ENCODE measurements at places on chromosomes 6 and 20.

DNA sequence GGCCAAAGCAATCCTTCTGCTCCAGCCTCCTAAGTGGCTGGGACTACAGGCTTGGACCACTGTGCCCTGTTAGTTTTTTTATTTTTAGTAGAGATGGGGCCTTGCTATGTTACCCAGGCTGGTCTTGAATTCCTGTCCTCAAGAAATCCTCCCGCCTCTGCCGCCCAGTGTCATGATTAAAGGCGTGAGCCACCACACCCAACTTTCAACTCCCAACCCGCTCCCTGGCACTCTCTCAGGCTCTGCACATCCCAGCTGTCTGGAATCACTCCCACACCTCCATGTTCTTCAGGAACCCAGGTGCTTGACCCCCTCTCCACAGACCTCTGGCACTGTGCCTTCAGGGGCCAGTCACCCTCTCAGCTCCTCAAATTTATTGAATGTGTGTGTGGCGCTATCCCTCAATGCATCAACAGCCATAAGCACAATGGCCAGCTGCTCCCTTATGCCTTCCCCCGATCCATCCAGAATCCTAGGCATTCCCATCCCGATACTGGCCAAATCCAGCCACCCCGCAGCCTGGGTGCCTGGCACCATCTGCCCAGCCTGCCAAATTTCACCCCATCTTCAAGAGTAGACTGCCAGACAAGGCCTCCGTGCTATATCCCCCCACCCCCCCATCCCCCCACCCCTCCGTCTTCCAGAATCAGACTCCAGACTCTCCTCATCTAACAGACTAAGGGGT lies 647 bp upstream of the POU5F1 start:
- no peak for DNase-seq

GRCh38 chr6:152166497-152166896 lies 359.0 kb downstream of the ESR1 start:
- no peak for DNase-seq

DNA sequence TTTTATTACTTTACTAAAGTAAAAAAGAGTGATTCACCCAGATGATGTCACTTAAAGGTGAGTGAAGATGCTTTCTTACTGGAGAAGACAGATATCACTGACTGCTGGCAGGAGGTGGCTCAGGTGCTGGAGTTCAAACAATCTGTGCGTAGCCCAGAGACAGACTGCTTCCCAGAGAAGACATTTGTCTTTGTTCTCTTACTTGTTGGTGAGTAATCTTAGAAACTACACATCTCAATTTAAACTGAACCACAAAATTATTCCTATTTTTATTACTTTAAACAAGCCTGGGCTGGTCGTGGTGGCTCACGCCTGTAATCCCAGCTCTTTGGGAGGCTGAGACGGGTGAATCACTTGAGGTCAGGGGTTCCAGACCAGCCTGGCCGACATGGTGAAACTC lies 92.2 kb downstream of the CEP162 start:
- DNase-seq: no peak

- DNase-seq: no peak
Measured at GRCh38 chr6:139112146-139112545, 22.7 kb upstream of the HECA start.

GRCh38 chr6:130677312-130677711 lies 149.9 kb upstream of the SMLR1 start:
- DNase-seq: no peak

DNA sequence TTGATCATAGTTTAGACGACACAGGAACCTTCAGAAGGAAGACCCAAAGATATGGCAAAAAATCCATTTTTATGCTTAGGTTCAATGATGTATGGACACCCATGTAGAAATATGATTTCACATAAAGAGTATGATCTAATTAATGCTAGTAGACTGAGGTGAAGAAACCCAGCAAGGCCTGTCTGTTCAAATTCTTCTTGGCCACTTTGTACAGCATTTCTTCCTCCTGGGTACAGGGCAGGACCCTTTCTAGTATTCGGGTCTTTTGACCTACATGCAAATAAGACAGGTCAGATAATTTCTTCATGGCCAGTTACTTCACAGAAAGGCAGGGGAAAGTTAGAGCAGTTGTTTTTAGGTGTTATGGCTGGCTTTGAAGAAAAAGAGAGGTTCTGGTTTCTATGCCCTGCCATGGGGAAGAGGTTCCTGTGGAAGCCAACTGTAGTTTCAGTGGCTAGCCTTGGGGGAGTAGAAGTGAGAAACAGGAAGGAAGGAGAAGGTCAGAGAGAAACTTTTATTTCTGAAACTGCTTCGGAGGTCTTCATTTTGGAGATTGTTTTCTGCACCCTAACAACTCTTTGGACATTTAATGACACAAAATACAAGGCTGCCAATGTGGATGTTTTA lies 208.3 kb downstream of the PTPRK start:
- no peak for DNase-seq

DNA sequence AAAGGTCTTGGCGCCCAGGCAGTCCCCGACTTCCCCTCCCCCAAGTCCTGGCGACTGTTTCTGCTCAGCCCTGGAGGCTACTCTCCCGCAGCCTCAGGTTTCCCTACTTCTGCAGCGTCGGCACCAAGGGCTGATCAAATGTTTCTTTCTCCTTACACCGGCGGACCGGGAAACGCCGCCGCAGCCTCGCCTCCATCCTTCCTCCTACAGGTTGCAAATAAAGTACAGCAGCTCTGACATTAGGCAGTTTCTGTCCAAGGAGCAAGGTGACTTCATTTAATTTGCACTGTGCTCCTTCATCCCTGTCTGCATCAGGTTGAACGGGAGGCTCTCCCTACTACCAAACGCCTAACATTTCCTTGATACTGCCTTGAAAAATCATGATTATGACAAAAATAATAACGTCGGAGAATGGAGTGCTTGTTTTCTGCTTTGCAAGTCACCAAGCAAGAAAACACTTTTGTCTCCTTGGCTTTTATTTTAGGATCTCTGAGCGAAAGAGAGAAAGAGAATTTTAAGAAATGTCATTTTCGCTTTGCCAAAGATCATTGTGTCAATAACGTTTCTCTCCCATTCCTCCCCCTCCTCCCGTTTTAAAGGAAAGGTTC lies 1.0 kb downstream of the CLIC5 start:
- peak; percentile 19 for DNase-seq

GRCh38 chr20:44087857-44088120 lies 99.2 kb downstream of the JPH2 start:
- no peak for DNase-seq

- DNase-seq: peak; percentile 16
Measured at GRCh38 chr6:136761227-136761922, 30.9 kb downstream of the MAP3K5 start.

- no peak for DNase-seq
Measured at GRCh38 chr6:132131351-132131750, 180.2 kb upstream of the CCN2 start.

- peak; percentile 47 for DNase-seq
Measured at GRCh38 chr6:26284537-26285142, 80.4 kb upstream of the BTN3A2 start.

DNA sequence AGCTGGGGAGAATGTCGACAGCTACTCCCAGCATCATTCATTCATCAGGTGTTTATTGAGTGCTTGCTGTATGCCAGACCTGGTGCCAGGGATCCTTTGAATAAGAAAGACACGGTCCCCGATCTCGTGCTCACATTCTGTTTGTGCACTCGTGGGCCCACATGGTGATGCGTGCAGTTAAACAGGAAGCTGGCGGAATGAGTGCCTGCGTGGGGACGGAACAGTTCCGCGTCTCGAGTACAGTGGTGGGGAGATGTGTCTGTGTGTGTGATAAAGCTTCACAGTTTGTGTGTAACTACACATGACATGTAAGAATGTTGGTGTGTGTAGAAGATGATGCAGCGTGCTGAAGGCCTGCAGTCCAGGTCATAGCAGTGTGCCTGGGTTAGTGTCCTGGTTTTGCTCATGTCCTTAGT lies 6.5 kb downstream of the RBM38 start:
- DNase-seq: no peak

- no peak for DNase-seq
Measured at GRCh38 chr6:108685970-108686369, 125.3 kb downstream of the FOXO3 start.

DNA sequence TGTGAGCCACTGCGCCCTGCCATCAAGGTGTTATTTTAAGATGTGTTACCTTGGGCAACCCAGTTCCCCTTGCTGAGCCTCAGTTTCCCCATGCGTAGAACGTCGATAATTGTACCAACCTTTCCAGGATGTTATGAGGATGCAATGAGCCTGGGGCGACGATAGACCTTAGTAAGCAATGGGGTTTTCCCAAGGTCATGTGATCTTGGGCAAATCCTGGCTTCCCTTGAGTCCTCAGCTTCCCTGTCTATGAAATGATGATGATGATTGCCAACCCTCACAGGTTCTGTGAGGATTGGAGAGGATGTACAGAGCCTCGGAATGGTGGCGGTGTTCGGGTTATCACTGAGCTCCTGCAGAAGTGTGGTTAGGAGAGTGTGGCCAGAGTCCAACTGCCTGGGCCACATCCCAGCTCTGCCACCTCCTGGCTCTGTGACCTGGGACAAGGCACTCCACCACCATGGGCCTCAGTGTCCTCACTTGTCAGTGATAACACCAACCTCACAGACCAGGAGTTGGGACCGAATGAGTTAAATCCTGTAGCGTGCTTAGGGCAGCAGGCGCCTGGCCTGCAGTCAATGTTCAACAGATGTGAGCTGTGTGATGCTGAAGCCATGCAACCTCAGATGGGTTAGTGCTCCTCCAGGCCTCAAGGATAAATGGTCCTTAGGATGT lies 23.4 kb downstream of the SIRPA start:
- DNase-seq: no peak

GRCh38 chr6:105136431-105137350 lies 43.1 kb downstream of the POPDC3 start:
- DNase-seq: peak; percentile 14

DNA sequence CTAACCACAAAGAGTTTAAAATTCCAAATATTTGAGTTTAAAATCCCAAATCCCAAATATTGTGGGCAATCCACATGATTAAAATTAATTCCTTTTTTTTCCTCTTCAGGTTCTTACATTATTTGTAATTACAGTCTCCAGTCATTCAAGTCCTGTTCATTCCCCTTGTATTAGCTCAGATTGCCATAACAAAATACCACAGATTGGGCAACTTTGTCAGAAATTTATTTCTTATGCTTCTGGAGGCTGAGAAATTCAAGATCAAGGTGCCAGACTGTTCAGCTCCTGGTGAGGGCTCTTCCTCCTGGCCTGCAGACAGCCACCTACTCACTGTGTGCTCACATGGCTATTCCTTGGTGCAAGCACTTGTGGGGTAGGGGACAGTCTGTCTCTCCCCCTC lies 105.5 kb downstream of the ARMC2 start:
- no peak for DNase-seq

GRCh38 chr6:53359095-53359842 lies 10.5 kb upstream of the ELOVL5 start:
- DNase-seq: peak; percentile 92

DNA sequence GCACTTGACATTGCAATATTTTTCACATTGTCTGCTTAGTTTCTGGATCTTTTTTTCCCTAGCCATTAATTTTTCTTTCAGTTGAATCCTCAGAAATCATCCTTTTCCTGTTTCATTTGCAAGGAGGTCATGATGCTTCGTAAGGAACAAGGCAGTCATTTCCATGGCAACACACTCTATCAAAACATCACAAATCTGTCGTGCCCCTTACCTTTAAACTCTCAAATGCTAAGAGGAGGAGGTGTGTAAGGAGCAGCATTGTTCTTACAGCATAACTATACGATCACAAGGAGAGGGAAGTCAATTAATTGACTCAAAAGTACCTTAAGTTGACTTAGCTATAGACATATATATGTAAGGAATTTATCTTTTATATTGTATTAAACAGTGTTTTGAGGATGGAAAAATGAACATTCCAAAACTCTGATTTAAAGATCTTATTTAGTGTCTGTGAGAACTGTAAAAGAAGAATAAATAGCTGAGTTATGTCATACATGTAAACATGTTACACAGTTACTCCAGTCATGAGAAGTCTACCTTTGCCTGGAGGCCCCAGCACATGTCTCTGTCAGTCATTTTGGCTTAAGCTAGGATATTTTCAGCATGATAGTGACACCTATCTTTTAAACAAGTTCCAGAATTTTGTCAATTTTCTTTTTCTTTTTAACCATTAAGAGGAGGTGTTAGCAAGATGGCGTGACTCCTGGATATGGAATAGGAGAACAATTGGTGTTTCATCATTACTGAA lies 41.6 kb downstream of the CDKAL1 start:
- no peak for DNase-seq

DNA sequence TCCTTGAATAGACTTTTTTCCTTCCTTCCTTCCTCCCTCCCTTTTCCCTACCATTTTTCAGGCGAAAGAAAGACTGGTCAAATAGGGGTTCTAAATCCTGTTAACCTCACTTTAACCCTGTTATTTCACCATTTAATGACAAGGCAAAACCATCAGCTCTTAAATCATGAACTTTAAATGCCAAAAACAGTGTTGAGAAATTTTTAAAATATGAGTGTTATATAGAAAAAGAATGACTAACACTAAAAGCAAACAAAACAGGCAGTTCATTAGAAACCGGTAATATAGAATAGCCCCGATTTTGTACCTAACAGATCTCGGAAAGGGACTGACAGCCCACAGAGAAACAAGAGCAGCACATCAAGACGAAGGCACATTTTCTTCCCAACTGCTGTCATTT lies 57.4 kb upstream of the CEP85L start:
- no peak for DNase-seq
